Stimulated activated CD8-positive, alpha-beta memory T cell treated with anti-CD3 and anti-CD28 coated beads, Interleukin-2, amount 100 ng/mL, for 48 hours (primary cell): ENCODE measurements at places on chromosomes 16 and 17.

DNA sequence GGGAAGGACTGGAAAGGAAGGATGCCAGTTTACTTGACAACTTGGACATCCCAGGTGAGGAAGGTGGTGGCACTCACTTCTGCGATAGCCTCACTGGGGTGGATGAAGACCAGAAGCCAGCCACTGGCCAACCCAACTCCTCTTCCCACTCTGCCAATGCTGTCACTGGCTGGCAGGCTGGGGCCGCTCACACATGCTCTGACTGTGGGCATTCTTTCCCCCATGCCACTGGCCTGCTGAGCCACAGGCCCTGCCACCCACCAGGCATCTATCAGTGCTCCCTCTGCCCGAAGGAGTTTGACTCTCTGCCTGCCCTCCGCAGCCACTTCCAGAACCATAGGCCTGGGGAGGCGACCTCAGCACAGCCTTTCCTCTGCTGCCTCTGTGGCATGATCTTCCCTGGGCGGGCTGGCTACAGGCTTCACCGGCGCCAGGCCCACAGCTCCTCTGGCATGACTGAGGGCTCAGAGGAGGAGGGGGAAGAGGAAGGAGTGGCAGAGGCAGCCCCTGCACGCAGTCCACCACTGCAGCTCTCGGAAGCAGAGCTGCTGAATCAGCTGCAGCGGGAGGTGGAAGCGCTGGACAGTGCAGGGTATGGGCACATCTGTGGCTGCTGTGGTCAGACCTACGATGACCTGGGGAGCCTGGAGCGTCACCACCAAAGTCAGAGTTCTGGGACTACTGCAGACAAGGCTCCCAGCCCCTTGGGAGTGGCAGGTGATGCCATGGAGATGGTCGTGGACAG lies 4.5 kb downstream of the ZNF646 start:
- no peak for DNase-seq

- DNase-seq = no peak
These were observed 121.4 kb upstream of the WSCD1 start for GRCh38 chr17:5948811-5949210.

- DNase-seq = no peak
These were observed 37.0 kb downstream of the PITPNC1 start for GRCh38 chr17:67414130-67414529.

DNA sequence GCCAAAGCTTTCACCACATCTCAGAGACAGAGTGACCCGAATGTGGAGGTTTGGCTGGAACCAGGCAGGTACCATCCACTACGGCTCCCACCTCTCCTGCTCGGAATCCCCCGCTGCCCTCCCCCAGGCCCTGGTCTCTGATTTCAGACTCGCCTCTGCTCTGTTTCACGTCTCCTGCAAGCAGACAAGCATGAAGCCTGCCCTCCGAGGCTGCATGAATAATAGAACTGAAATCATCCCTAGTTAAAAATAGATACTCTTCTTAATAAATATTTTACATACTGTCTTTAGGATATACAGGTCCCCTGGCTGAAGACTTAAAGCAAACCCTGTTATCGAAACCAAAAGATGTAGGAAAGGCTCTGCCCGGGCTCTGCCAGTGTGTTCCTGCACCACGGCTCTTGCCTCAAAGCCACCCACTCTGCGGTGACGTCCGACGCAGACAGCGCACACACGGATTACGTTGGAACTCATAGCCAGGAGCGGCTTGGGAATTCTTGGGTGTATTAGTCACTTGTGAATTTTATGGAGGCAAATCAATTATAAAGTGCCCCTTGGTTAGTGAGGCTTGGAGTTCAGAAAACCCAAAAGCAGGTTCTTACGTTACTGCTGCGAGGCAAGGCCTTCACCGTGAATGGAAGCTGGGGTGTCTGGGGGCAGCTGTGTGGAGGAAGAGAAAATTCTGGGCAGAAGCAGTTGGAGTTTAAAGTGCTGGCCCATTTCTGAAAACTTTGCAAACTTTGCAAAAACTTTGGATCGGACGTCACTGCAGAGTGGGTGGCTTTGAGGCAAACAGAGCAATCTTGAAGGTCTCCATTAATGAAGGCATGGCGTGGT lies 25.6 kb upstream of the NPTX1 start:
- DNase-seq = no peak

DNA sequence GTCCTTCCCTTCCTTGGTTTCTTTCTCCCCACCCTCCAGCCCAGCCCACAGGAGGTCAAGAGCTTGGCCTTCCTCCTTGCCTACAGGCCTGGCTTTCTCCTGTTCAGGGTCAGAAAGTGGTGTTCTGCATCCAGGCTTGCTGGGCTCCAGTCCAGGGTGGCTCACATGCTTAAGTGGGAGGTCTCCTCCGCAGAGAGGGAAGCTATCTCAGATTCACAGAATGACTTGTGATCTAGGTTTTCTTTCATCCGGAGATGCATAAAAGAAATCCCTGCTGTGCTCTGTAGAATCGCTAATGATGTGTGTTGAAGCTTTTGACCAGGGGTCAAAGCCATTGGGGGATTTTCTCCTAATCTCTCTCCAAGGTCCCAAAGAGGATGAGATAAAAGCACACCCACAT lies 382.3 kb upstream of the EEF2KMT start:
- no peak for DNase-seq

GRCh38 chr16:87534030-87534653 lies 41.3 kb upstream of the ZCCHC14 start:
- no peak for DNase-seq

DNA sequence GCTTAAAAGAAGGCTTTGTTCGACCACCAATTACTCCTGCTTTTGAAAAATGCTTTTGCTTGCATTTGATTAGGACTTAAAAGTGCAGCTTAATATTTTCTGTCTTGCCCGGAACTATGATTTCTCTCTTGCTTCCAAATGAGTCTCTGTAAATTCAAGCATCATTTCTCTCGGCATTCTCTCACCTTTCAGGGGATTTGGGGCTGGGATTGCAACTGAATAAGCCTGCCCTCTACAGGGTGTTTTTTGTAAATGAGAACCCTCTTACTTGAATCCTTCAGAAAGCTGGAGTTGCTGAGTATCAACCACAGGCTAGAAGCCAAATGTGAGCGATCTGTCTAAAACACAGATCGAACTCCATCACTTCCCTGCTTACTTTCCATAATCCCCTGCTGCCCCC lies 234.6 kb downstream of the TMEM114 start:
- DNase-seq = no peak

GRCh38 chr16:73601911-73602310 lies 554.0 kb upstream of the ZFHX3 start:
- no peak for DNase-seq

DNA sequence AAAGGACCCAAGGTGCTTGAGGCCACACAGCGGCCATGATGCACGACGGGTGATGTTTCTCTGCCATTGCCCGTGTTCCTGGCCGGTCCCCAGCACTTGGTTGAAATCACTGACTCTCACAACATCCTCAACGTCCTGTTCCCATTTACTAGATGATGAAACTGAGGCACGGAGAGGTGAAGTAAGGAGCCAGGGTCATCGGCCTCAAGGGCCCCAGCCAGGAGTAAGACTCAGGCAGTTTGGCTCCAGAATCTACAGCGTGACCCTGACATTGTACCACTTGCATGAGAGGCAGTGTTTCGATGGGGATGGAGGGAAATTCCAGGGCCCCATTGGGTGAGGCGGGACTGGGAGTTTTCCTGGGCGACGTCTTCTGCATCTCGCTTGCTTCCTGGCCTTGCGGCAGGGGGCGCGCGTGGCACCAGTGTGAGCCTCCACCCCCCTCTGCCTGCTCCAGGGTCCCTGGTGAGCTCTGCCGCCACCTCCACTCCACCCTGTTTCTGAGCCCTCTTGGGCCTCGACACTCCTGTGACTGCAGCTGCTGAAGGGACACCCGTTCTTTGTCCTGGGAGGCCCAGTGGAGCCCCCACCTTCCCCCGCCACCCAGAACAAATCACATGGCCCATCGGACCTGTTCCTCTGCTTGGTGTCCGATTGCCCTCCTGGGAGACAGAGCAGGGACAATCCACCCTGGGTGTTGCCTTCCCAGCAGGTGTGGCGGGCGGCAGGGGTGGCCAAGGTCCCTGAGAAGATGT lies 133.0 kb upstream of the GSE1 start:
- no peak for DNase-seq

GRCh38 chr16:72291531-72291981 lies 119.6 kb upstream of the PMFBP1 start:
- DNase-seq = no peak

- no peak for DNase-seq
These were observed 52.2 kb upstream of the MED9 start for GRCh38 chr17:17424552-17424951.

DNA sequence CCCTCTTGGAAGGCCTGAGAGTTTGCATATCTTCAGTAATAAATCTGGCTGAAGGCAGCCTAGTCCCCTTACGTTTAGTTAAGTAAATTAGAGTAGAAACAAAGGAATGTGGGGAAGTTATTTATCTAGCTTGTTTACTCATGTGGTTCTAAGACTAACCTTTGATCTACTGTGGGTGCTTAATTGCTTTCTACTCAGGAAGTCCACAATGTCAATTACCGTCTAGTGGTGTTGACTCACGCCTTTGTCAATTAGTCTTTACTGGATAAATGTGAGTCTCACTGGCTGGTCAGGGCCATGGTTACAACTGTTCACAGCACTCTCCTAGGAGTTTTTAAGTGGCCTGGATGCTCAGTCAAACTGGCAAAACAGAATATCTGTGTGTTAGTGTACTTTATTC lies 2338.4 kb downstream of the TP53TG3F start:
- DNase-seq = no peak

GRCh38 chr16:4015275-4016004 lies 100.8 kb downstream of the ADCY9 start:
- no peak for DNase-seq

- no peak for DNase-seq
These were observed 8.7 kb upstream of the TMEM88 start for GRCh38 chr17:7846063-7846735.

DNA sequence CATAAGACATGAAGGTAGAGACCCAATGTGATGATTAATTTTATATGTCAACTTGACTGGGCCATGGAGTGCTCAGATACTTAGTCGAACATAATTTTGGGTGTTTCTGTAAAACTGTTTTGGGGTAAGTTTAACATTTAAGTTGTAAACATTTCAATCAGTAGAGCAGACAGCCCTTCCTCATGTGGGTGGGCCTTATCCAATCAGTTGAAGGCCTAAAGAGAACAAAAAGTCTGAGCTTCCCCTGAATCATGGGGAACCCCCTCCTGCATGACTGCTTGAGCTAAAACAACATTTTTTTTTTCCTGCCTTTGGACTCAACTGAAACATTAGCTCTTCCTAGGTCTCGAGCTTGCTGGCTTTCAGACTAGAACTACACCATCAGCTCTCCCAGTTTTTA lies 327.3 kb upstream of the SOX9 start:
- no peak for DNase-seq

- no peak for DNase-seq
These were observed 51.2 kb upstream of the DHX40 start for GRCh38 chr17:59513934-59514841.

DNA sequence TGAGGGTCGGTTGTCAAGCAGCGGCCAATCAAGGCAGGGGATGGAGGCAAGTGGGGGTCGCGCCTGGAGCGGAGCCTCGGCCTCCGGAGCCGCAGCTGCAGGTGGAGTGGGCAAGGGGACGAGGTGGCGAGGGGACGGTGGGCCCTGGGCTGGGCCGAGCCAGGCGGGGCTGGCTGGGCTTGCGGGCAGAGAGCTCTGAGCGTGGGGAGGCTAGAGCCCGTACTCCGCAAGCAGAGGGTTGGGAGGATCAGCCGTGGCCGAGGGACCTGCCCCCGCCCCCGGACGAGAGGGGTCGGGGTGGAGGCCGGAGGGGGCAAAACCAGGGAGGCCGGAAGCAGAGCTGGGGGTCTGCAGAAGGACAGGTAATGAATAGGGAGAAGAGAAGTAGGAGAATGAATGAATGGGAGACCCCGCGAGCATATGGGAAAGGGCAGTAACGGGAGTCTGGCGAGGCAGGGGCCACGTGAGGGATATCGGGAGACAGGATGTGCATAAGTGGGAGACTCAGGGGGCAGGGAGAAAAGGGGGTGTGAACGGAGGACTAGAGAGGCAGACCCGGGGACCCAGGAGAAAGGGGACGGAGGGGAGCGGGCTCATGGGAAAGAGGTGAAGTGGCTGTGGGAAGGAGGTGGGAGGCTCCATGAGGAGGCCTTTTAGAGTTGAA lies at the start of gene KATNB1:
KATNB1 (plus strand) TSS at position 16 of the 664 bp plus-strand sequence. CDS start 1,474 bp downstream, outside the sequence.
- no peak for DNase-seq

- DNase-seq = no peak
These were observed 521 bp upstream of the G6PC3 start for GRCh38 chr17:44069974-44070454.

- DNase-seq = no peak
These were observed 11.4 kb downstream of the ACSF2 start for GRCh38 chr17:50437409-50437808.

DNA sequence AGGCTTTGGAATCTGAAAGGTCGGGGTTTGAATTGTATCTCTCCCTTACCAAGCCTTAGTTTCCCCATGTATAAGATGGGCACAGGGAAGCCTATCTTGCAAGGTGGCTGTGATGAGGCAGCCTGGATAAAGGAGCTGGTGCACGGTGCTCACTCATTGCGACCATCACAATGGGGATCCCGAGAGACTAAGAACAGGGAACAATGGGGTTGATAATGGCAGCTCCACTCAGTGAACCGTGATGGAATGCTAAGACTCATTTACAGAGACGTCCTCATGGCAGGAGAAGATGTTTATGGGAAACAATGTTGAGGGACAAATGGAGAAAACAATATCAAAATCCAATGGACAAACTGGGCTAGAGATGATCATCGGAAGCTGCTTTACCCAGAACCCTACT lies 81.8 kb downstream of the SPACA3 start:
- DNase-seq = no peak

GRCh38 chr17:77877036-77877435 lies 81.5 kb upstream of the TNRC6C start:
- DNase-seq = no peak

- DNase-seq = no peak
These were observed 14.4 kb downstream of the C17orf50 start for GRCh38 chr17:35775039-35775438.

- DNase-seq = no peak
These were observed 49.2 kb downstream of the NXPH3 start for GRCh38 chr17:49624896-49625295.

DNA sequence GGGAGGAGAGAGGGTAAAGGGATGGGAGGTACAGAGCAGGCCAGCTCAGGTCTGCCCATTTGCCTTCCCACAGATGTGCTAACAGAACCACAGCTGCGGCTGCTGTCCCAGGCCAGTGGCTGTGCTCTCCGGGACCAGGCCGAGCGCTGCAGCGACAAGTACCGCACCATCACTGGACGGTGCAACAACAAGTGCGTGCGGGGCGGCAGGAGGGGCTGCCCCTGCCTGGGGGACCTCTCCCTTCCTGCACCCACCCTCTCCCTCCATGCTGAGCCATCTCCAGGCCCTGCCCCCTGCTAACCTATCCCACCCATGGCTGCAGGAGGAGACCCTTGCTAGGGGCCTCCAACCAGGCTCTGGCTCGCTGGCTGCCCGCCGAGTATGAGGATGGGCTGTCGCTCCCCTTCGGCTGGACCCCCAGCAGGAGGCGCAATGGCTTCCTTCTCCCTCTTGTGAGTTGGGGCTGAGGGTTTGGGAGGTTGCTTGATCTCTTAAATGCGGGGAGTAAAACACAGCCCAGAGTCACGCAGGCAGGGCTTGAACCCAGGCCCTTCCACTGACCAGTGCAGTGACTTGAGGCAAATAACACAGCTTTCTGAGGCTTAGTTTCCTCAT lies 1.2 kb downstream of the EPX start:
- DNase-seq = no peak
